ENCODE measurements at places on chromosomes 16 and 17. TPM values are rescaled to one million over a fixed set of nuclear protein-coding genes. Genes with fewer than 3 reads are reported as not detected.

The NPIPB6 gene
- not detected for polyA plus RNA-seq

The C17orf78 gene
- not detected for polyA plus RNA-seq

The SRSF2 gene
- polyA plus RNA-seq: 105 TPM

The ALOXE3 gene
- not detected for polyA plus RNA-seq

The LDAF1 gene
- 16.7 TPM for polyA plus RNA-seq

DNA sequence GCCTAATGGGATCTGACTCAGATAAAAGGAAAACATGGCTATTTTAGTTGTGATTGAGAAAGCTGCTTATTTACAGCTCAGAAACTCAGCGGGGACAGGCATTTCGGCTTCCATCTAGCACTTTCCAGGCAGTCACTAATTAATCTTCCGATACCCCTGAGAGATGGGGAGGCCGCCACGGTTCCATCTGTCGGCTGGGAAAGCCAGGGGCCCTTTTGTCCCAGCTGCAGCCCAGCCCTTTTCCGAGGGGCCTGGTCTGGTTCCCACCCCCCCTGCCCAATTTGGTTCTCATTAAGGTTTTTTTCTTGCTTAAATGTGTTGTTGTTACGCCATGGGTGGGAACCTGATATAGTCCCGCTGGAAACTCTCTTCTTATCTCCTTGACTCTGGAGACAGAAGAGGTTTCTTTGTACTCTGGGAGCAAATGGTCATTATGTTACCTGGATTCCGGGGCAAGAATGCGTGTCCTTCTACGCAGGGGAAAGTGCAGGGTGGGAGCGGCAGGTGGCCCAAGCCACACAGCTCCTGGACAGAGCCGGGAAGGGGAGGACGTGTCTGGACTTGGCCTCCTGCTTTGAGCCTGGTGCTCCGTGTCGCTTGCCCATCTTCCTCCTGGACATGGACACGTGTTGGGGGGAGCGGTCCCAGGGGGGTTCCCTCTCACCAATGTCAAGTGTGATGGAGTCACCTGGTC, 50.9 kb upstream of the GSE1 start:
- no peak for DNase-seq

Measured in naive thymus-derived CD8-positive, alpha-beta T cell (primary cell).